ENCODE measurements at places on chromosomes 5 and 9.
A peak's percentile ranks its signal among the peaks of the same experiment; 100 is the strongest.

GRCh38 chr5:124642151-124642550 lies 104.3 kb downstream of the ZNF608 start:
- DNase-seq: no peak

- DNase-seq: no peak
These were observed 79.1 kb downstream of the LHFPL2 start for GRCh38 chr5:78569441-78569840.

- no peak for DNase-seq
These were observed 11.5 kb downstream of the CCDC127 start for GRCh38 chr5:206406-206805.

GRCh38 chr9:132488626-132489025 lies 78.6 kb downstream of the CFAP77 start:
- DNase-seq: no peak

GRCh38 chr9:3177936-3178335 lies 334.0 kb upstream of the PUM3 start:
- DNase-seq: no peak

GRCh38 chr5:153960269-153961215 lies 78.2 kb downstream of the FAM114A2 start:
- peak; percentile 26 for DNase-seq

- no peak for DNase-seq
These were observed 35.2 kb upstream of the SMU1 start for GRCh38 chr9:33111631-33112030.

- no peak for DNase-seq
These were observed 18.4 kb upstream of the SLC9A3 start for GRCh38 chr5:542319-543311.

DNA sequence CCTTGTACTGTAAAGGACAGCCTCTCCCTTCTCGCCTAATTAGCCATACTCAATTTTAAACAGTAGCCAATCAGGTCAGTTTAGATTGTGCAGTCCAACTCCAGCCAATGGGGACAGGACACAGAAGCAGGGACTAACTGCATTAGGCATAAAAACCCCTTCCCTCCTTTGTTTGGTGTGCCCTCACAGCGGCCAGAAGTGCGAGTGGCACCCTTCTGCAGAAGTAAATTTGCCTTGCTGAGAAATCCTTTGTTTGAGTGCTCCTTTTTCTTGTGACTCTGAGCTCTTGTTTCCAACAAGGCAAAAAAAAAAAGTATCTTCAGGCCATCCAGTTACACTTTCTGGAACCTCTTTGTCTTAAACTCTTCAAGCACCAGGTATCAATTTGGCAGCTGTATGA lies 97.4 kb downstream of the FAM114A2 start:
- no peak for DNase-seq

GRCh38 chr5:30960036-30960435 lies 233.4 kb upstream of the CDH6 start:
- DNase-seq: no peak

DNA sequence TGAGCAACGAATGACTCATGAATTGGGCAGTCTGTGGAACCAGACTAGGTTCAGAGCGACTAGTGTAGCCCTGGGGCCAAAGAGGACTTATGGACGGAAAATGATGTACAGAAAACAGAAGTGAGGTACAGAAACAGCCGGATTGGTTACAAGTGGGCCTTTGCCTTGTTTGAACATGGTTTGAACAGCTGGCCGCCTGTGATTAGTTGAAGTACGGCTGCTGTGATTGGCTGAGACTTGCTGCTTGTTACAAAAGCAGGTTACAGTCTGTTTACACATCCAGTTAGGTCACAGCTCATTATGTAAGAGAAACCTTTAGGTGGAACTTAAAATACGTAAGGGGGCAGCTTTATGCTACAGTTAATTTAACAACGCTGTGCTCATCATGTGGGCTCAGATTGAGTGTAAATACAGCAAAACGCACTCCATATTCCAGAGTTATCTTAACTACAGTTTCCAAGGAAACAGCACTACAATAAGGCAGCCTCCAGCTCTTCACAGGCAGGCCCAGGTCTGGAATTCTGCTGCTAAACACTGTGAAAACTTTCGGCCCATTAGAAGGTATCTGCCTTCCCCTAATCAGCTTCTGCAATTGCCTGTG lies 6.5 kb downstream of the AMACR start:
- DNase-seq: no peak

GRCh38 chr5:89036166-89036565 lies 153.2 kb upstream of the MEF2C start:
- no peak for DNase-seq

- DNase-seq: no peak
These were observed 209.1 kb upstream of the TUT7 start for GRCh38 chr9:86563350-86563749.

DNA sequence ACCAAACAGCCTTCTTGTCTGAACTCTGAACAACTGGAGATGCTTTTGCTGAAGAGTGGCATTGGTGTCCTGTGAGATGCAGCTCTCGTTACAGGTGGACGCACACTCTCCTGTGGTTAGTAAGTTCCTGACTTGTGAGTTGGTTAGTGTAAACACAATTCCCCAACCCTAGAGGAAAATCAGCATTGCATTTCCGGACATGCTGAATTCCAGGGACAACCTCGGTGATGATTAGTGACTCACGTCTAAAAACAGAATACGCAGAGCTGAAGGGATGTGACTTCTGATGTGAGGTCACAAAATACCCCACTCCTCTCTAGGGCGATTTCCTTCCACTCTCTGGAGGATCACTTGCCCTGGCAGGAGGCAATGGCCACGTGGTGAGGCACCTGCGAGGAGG lies 5.0 kb downstream of the OR2V2 start:
- DNase-seq: no peak

- no peak for DNase-seq
These were observed 455.6 kb upstream of the CD180 start for GRCh38 chr5:67652201-67652600.

DNA sequence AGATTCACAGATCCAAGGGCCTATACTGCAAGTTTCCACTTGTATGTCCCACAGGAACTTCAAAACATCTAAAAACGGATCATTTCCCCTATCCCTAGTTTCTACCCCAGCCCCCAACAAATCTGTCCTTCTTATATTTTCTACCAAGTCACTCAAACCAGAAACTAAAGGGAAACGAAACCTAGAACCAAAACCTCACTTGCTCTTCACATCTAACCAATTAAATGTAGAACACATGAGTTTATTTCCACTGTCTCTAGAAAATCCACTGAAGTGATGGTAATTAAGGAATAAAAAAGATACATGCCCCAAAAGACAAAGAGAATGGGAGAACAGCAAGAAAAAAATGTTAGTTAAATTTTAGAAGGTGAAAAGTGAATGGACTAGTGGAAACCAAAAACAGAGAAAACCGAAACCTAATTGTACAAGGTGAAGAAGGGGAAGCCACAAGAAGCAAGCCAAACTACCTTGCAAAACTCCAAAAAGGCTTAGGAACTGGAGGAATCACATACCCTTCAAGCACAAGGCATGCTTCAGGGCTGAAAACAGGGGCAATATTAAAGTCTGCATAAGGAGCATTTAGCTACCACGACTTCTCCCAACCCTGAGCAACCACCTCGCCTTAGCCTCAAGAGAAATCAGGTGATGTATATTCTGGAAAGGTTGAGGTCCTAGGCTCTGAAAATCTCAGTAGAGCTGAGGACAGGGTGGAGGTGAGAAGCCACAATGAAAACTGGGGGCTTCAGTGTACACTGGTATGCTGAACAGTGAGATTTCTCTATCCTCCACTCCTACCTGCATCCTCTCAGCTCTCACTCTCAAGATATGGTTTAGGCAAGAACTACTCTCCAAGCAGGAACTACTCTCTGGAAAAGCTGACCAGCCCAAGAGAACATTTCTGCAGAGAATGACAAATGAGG lies 11.1 kb downstream of the SMU1 start:
- DNase-seq: no peak

GRCh38 chr5:143436871-143437270 lies 33.4 kb upstream of the NR3C1 start:
- no peak for DNase-seq

GRCh38 chr9:127449332-127449966 lies 1.8 kb downstream of the RPL12 start:
- no peak for DNase-seq

- DNase-seq: no peak
These were observed 15.2 kb upstream of the TNIP1 start for GRCh38 chr5:151096001-151096373.

DNA sequence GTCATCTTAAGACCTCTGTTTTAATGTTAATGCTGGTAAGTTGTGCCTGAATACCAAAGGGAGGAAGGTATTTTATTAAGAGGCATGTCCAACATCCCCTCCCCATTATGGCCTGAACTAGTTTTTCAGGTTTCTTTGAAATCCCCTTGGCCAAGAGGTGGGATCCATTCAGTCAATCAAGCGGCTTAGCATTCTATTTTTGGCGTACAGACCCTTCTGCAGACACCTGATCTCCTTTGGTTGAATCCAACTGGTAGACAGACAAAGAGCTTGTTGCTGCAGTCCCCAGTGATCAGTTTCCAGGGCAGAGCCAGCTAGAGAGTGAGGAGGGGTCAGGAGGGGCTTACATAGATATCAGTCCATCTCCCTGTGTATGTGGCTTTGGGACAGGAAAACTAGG lies 7.9 kb upstream of the KCNMB1 start:
- no peak for DNase-seq

GRCh38 chr9:97366476-97366875 lies 45.4 kb upstream of the TDRD7 start:
- no peak for DNase-seq

DNA sequence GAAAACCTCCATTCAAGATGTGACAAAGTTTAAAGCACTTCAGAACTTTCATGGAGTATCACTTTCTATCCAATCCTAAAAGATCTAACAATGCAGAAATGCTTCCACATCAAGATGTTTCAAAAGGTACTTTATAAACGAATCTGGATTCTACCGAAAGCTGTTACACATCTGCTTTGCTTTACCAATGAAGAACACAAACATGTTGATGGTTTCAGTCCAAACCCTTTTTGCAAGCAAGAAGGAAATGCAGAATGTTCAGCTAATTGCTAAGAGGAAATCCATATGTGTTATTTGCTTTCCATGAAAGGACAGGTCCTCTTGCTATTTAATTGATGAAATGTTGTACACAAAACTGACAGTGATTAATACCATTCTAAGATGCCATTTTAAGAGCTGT lies 419.6 kb downstream of the EFNA5 start:
- DNase-seq: no peak

- DNase-seq: no peak
These were observed 115.4 kb downstream of the OXCT1 start for GRCh38 chr5:41754857-41755256.

DNA sequence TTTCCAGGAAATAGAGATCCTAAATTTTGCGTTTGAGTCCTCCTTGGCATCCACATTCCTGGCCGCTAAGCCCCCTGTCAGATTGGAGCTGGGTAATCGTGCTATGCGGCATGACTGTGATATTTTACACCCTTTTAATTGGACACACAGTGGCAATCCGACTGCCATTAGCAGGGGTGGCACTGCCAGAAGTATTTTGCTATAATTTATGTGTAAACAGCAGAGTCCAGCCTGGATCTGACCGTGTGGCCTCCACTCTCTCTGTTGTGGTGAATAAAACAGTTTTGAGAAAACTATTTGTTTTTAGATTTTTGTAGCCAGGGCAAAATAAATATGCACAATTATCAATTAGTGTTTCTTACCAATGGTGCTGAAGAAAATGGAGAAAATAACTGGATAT lies 281.0 kb upstream of the IRX2 start:
- no peak for DNase-seq

DNA sequence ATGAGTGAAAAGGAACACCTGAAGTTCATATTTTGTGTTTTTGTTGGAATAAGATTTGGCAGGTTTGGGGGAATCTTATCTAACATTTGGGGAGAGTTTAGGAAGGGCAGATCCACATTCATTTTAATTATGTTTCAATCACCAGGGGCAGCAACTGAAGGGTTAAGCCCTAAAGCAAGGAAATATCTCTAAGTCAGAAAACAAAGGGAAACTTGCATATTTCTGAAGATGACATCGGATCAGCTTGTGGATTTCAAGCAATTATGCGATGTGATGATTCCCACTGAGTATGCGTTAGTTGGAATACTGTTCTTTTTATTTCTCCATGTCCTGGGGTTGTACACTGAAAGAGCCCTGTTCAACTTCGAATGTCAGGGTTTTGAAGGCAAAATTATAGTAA lies 59.8 kb upstream of the NFIB start:
- no peak for DNase-seq

DNA sequence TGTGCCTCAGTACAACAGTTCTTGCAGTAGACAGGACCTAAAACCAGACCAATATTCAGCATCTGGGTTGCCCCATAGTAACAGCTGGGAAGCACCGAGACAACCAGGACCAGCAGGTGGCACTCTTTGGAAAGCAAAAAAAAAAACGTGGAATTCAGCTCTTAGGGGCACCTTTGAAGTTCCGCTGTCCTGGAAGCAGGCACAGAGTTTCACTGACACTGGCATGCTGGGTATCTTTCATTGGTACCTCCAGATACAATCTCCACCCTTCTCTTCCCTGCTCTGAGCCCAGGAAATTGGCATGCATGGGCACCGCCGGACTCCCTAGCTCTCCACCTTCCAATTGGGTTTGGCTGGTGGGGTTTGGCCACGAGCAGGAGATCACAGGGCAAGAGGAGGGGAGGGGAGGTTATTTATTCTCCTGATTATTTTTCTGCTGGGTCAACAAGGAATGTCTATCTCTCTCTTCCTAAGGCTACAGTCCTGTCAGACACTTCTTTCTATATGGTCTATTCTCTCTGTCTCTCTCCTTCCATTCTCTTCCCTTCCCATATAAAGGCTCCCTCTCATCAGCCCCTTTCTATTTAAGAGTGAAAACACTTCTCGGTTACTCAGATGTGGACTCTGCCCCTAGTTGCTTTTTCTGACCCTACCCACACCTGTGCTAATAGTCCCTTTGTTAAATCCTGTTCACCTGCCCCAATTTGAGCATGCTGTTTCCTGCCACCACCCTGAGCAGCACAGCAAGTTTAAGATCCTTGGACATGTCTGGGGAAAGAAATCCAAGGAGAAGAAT lies 1.9 kb upstream of the IDNK start:
- DNase-seq: peak; percentile 57

GRCh38 chr5:10639846-10640368 lies 76.0 kb downstream of the ANKRD33B start:
- DNase-seq: no peak

DNA sequence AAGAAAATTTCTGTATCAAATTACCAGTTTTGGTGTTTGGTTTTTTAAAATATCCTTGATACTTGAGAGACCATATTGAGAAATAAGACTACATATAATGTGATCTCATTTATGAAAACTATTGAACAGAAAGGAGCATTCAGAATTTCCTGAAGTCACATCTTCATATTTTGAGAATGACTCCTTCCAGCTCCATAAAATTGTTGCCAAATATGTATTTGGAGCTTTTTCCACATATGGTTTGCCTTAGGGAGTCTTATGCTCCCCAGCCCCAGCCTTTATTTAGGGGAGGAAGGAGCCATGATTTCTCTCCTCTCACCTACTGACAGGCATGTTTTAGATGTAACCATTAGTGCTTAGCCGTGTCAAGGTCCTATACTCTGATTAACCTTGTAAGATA lies 51.1 kb downstream of the GCNT1 start:
- no peak for DNase-seq

GRCh38 chr5:52725065-52725746 lies 62.5 kb upstream of the ITGA1 start:
- DNase-seq: peak; percentile 84

Data from CD4-positive, alpha-beta T cell treated with Interleukin-10 for 1 hour (primary cell).